ENCODE measurements at places on chromosomes 11 and 22. TPM values are rescaled to one million over a fixed set of nuclear protein-coding genes. Genes with fewer than 3 reads are reported as not detected.

- no peak for DNase-seq
Measured at GRCh38 chr22:39353346-39353745, 3.6 kb downstream of the SYNGR1 start.

DNA sequence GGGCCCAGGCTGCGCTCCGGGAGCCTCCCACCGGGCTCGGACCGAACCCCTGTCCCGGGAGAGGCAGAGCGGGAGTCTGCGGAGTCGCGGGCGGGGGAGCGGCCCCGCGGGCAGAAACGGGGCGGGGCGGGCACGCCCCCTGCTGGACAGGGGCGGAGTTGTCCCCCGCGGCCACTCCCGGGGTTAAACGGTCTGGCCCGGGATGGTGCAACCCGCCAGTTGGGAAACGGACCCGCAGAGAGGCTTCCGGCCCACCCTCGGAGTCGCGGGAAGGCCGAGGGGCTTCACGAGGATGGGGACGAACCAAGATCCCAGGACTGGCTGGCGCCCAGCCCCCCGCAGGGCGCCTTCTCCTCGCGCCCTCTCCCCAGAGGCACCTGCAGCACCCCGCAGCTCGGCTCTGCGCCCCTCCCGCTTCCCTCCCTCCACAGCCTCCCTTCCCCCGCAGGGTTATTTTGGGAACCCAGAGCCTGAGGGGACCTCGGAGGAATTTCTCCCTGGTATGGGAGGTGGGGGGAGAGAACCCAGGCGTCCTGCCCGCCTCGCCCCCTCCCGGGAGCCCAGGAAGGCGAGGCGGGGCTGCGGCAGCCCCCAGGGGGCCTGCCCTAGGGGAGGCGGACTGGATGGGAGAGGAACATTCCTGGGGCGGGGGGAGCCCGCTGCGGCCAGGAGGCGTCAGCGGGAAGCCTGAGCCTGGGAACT lies 902 bp downstream of the RASGRP2 start:
- peak; percentile 94 for DNase-seq

Gene OVCH2
- 0.78 TPM for total RNA-seq

- DNase-seq, result no peak
Measured at GRCh38 chr22:30932661-30933060, 35.9 kb downstream of the MORC2 start.

- no peak for DNase-seq
Measured at GRCh38 chr22:23070418-23071229, at the start of gene GNAZ. TSS of gene GNAZ (plus strand) at chr22:23070519. CDS start at chr22:23095696, 25,177 bp downstream.

GRCh38 chr11:5516599-5516998 lies at the start of gene UBQLNL:
TSS of gene UBQLNL (minus strand) at chr11:5516699. CDS start at chr11:5516441, 258 bp downstream.
- DNase-seq, result no peak

- no peak for DNase-seq
Measured at GRCh38 chr11:73465871-73466270, 89.7 kb downstream of the RELT start.

DNA sequence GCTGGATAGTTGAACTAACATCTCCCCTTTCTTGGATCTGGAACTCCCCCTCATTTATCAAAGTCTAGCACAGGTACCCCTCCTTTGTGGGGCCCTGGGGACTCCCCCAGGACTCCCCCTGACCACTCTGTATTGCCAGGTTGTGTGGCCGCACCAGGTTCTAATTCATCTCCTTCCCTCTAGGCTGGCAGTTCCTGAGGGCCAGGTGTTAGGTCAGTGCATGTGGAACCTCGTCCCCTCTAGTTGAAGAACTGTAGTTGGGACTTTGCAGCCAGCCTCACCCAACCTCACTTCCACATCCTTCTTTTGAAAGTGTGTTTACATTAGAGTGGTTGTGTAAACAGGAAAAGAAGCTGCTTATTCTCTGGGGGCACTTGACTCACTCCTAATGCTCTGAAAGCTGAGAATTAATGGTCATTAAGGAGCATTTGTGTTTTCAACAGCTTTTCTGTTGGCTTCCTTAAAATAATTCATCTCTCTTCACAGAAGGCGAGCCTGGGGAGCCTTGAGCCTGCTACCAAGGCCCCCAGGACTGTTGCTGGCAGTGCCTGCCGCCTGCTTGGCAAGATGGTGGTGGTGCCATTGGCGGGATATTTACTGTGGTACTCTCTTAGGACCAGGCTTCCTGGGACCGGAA lies 11.8 kb downstream of the UPB1 start:
- no peak for DNase-seq

- no peak for DNase-seq
Measured at GRCh38 chr11:113059548-113059947, 98.3 kb downstream of the NCAM1 start.

Gene SLC17A6
- 1.6 TPM for total RNA-seq

GRCh38 chr11:104547996-104548661 lies 350.1 kb downstream of the CASP12 start:
- no peak for DNase-seq

Gene CBY1
- total RNA-seq, result 23.2 TPM

GRCh38 chr11:765802-766091 lies 11.5 kb downstream of the GATD1 start:
- no peak for DNase-seq

DNA sequence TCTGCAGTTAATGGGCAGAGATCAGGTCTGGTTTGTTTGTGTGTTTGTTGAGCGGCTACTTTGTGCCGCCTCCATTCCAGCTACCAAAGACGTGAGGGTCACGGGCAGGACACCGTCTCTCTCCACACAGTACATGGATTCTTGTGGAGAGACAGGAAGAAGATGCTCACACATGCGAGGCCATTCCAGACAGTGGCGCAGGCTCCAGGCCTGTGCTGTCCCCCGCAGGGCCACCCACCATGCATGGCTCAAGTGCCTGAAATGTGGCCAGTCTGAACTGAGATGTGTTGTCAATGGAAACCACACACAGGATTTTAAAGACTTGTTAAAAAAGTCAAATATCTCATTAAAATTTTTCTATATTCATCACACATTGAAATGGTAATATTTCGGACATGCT lies 848.3 kb downstream of the TBC1D22A start:
- no peak for DNase-seq

DNA sequence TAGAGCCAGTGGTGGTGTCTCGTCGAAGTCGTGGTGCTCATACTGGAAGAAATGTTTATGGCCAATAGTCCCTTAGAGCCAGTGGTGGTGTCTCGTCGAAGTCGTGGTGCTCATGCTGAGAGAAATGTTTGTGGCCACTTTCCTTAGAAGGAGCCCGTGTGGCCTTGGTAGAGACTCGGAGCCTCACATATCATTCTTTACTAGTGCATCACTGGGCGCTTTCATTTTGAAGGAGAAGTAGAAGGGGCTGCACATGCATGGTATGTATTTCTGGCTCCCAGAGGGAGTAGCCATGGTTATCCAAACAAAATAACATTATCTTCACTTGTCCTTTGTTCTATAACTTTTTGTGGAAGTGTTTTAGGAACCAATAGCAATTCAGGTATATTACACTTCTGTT lies 69.5 kb downstream of the JAM3 start:
- no peak for DNase-seq

GRCh38 chr11:72637926-72638325 lies 36.3 kb downstream of the PDE2A start:
- no peak for DNase-seq

DNA sequence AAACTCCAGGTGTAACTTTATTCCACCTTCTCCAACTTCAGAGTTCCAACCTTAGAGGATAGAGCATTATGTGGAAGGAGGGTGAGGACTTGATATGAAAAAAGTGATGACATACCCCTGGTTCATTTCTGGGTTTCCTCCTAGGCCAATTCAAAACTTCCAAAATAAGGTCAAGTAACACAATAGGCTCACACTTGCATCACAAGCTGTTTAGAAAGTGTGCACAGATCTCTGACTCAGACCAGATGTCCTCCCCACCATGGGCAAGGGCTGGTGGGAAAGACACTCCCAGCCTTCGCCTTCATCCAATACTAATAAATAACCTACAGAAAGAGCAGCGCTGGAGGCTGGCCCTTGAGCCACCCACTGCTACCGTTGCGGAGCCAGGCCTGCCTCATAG lies 5.8 kb upstream of the BUD13 start:
- DNase-seq, result no peak

Gene BTBD18
- total RNA-seq, result not detected

DNA sequence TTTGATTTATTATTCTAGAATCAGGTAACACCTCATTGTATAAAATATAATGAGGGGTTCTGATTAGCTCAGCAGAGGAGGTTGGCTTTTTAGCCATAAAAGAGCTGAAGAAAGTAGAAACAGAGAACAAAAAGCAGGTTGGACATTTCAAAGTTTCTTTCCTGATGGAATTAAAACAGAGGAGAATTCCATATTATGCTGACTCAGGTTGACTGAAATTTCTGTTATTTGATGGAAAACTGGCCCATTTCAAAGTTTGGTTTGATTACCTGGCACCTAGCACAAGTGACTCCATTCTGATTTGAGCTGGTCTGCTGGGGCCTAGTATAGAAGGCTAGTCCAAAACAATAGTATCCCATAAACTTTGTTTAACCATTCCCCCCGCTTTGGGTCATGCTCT lies 24.9 kb downstream of the OR56B4 start:
- DNase-seq, result no peak

DNA sequence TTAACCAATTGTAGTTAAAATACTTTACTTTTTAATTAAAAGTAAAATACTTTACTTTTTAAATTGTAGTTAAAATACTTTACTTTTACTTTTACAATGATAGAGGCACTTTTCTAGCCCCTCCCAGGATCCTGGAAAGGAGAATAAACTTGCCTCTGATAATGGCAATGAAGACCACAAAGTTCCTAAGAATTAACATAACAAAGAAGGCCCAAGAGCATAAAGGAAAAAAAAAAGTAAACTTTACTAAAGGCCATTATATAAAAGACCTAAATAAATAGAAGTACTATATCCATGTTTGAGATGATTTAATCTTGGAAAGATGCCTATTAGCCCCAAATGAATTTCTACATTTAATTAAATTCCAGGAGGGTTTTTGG lies 129.1 kb upstream of the THY1 start:
- no peak for DNase-seq

Gene IRAG1
- total RNA-seq, result 2.7 TPM

GRCh38 chr11:102457056-102457677 lies 4.6 kb upstream of the TMEM123 start:
- no peak for DNase-seq

DNA sequence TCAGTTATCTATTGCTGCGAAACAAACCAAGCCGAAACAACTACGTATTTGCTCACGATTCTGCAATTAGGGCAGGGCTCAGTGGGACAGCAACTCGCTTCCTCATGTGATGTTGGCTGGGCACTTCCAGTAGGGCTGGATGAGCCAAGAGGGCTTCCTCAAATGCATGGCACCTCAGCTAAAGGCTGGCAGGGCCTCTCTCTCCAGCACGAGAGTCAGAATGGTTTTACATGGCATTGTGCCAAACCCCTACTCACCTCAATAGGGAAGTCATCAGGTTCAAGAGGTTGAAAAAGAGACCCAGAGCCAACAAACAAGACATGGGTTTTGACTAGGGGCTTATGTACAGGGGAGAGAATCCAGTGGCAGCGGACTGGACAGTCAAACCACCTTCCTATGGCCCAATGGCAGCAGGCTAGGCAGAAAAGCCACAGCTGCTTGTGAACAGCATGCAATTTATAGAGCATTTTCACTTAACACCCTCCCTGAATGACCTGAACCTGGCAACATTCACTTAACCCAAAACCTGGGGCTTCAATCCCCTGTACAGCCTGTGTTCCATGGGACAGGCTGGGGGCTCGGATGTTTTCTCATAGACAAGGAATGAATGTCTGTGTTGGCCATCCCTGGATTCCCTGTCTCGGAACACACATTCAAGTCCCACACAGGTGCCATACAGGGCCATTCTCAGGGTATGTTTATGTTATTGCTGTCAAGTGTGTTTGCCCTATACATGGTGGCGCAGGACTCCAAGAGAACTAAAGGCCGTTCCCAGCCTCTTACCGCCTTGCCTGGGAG lies 154.2 kb upstream of the NAV2 start:
- DNase-seq, result no peak

DNA sequence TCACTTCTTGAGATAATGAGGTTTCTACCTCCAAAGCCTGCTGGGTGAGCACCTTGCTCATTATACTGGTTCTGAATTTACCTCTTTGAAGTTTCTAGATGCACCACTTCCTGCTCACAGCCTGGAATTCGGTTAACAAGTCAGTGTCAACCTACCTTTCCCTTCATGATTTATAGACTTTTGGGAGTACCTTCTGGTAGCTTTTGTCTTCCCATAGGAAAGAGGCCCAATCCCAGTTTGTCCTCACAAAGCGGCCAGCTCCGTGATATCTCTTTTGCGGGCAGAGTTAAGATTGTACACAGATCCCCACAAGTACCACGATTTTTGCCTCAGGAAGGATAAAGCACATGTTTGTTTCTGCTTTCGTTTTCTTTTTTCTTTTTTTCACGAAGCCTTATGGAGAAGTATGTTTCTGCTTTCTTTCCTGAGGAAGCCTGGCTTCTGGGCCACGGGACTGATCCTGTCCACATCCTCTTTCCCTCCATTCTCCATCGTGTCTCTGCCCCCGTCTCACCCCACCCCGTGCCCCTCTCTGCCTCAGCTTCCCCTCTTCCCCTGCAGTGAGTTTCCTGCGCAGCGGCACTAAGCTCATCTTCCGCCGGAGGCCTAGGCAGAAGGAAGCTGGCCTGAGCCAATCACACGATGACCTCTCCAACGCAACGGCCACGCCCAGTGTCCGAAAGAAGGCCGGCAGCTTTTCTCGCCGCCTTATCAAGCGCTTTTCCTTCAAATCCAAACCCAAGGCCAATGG lies 5.7 kb upstream of the HINFP start:
- no peak for DNase-seq

Gene FOSL1
- 7.5 TPM for total RNA-seq

DNA sequence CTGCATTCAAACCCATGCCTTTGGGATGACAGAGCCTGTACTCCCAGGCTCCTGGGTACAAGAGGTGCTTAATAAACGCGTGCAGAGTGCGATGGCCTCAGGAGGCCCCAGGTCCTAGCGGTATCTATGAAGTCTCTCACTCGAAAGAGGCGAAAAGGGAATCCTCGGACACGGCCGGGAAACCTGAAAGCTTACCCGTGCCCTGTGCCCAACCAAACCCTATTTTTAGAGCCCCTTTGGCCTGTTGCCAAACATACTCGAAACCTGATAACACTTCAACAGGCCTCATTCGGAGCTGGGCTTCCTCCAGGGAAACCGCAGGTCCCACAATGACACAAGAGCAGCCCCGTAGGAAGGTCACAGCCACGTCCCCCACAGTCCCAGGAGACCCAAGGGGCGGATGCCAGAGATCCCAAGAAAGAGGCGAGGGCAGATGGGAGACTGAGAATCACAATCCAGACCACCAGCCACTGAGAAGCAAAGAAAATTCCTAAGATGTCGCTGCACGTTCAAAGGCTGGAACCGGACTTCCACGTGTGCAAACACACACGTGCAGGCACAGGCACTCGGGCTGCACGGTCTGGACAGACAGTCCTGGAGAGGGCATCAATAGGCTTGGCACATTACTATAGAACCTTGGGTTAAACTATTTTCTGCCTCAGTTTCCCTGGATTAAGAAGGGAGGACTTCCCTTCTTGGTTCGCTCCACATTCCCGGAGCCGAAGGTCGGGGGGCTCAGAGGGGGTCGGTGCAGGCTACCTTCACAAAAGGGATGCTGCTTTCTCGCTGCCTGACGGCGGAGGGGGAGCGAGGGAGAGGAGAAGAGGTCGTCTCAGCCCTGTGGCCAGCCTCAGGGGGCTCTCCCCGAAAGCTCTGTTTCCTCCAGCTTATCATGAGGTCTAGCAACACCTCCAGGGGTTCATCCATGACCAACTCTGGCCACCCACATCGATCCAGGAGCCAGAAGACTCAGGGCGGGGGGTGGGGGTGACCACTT lies 8.2 kb downstream of the PDGFB start:
- DNase-seq, result no peak

Gene SPDYC
- not detected for total RNA-seq

GRCh38 chr11:114358716-114359115 lies 41.6 kb downstream of the C11orf71 start:
- no peak for DNase-seq

GRCh38 chr11:44559207-44559939 lies 6.1 kb upstream of the CD82 start:
- peak; percentile 68 for DNase-seq

Gene RABL2B
- 17.1 TPM for total RNA-seq

Gene OR51B2
- total RNA-seq, result not detected
